Aorta (tissue), 5 donors: ENCODE measurements at places on chromosomes 3 and 15. TPM values are rescaled to one million over a fixed set of nuclear protein-coding genes. Genes with fewer than 3 reads are reported as not detected.

DNA sequence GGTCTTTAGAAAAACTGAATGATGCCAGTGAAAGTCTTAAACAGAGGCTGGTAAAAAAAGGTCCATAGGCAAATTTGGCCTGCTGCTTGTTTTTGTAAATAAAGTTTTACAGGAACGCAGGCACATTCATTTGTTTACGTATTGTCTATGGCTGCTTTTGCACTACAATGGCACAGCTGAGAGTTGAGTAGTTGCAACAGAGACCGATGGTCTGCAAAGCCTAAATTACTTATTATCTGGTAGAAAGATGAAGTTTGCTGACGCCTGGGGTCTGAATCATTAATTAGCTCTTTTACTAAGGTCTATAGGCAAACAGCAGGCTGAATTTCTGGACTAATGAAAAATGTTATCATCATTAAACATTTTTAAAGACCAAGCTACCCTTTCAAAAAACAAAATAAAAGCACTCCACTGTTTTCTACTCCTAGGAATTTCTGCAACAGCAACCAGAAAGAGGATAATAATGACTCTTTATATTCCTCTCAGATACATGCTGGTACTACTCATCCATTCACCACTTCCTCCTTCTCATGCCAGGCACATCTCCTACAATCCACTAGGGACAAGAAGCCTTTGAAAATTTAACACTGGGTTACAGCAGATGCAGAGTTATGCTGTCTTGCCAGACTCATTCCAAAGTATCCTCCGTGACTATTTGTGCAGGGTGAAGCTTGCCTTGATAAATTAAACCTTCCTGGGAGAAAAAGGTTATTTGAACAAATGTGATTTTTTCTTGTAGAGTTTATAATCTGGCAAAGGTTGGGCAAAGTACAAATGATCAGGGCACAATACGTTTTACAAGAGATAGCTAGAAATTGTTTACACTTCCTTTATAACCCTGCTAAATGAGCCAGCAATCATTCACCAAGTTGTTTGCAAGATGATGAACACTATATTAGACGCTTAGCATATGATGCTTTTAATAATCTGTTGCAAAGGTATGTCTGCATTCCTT is 6.0 kb downstream of the GATM start:
- H3K27ac ChIP-seq: no peak overlapping the region
- H3K4me1 ChIP-seq: no peaks in the 10 kb centered on the region
- no peak overlapping the region for H3K4me3 ChIP-seq
- H3K27me3 ChIP-seq: no peaks in the 10 kb centered on the region
- no peak for DNase-seq
- H3K36me3 ChIP-seq: no peaks in the 10 kb centered on the region

DNA sequence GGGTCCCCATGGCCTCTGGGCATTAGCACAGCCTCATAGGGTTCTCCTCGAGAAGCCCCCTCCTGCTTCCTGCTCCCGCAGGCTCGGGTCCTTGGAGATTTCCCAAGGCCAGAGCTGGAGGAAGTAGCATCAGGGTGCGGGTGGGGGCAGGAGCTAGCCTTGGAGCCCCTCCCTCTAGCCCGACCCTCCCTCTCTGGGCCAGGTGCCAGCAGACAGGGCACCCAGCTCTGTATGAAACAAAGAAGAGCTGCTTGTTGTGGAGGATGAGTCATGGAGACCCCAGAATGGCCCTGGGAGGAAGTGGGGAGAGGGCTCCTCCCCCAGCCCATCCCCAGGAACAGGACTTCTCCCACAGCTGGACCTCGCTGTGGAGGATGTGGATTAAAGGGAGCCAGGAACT is 29.2 kb downstream of the EPHB3 start:
- no peaks in the 10 kb centered on the region for H3K4me1 ChIP-seq
- no peak for DNase-seq
- no peaks in the 10 kb centered on the region for H3K36me3 ChIP-seq
- no peaks in the 10 kb centered on the region for H3K27me3 ChIP-seq
- H3K27ac ChIP-seq: no peak overlapping the region
- no peak overlapping the region for H3K4me3 ChIP-seq

Gene TRIM59
- 2.5 TPM for polyA plus RNA-seq

GRCh38 chr3:48798998-48799397 is 48.7 kb downstream of the PRKAR2A start:
- H3K4me3 ChIP-seq: no peak overlapping the region
- no peaks in the 10 kb centered on the region for H3K27me3 ChIP-seq
- DNase-seq: no peak
- no peaks in the 10 kb centered on the region for H3K4me1 ChIP-seq
- no peak overlapping the region for H3K27ac ChIP-seq

DNA sequence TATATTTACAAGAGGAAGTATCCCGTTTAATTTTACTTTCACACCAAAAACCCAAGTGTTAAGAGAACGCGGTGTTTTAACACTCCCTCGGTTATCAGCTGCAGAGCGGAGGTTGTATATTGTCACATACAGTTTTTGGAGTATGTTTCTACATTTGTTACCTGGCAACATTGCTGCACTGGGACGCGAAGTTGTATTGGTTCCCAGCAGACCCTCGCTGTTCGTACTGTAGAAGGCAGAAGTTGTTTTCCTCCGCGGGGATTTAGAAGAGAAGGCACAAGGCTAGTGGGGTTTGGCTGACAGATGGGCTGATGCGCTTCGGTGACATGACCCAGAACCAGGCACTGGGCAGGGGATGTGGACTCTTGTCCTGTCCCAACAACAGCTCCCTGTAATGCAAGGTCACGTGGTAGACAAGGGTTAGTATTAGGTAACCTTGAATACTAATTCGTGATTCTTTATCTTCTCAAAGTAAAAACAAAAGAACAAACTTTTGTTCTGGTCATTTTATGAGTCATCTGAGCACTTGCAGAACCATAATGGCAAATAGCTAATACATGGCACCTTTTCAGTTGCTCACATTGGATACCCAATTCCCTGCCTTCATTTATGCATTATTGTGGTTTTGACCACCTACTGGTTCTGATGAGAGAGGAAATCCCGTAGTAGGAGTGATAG is 230.4 kb upstream of the BHLHE40 start:
- H3K36me3 ChIP-seq: no peaks in the 10 kb centered on the region
- H3K4me1 ChIP-seq: peaks cover 9% of the 10 kb centered on the region
- H3K4me3 ChIP-seq: no peak overlapping the region
- no peaks in the 10 kb centered on the region for H3K27me3 ChIP-seq
- no peak for DNase-seq

Gene DPPA4
- polyA plus RNA-seq: not detected

GRCh38 chr3:195203606-195204005 is 67.4 kb downstream of the XXYLT1 start:
- H3K36me3 ChIP-seq: no peaks in the 10 kb centered on the region
- no peaks in the 10 kb centered on the region for H3K27me3 ChIP-seq
- no peak for DNase-seq
- no peak overlapping the region for H3K4me3 ChIP-seq

Gene CNOT10
- polyA plus RNA-seq: 25.3 TPM

GRCh38 chr15:29472901-29473445 is 203.4 kb upstream of the NSMCE3 start:
- no peak overlapping the region for H3K27ac ChIP-seq
- no peaks in the 10 kb centered on the region for H3K36me3 ChIP-seq
- H3K27me3 ChIP-seq: no peaks in the 10 kb centered on the region

DNA sequence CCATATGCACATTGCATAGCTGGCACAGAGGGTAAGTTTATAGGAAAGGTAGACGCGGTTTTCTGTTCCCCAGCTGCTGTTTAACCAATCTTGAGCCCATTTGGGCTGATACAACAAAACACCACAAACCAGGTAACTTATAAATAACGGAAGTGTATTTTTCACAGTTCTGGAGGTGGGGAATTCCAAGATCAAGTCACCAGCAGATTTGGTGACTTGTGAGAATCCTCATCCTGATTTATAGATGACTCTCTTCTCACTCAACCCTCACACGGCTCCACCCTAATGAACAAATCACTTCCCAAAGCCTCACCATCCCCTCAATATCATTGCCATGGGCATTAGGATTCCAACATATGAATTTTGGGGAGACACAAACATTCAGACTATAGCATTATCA is 694.4 kb upstream of the NR2F2 start:
- H3K4me1 ChIP-seq: no peaks in the 10 kb centered on the region
- DNase-seq: no peak
- H3K4me3 ChIP-seq: no peak overlapping the region

DNA sequence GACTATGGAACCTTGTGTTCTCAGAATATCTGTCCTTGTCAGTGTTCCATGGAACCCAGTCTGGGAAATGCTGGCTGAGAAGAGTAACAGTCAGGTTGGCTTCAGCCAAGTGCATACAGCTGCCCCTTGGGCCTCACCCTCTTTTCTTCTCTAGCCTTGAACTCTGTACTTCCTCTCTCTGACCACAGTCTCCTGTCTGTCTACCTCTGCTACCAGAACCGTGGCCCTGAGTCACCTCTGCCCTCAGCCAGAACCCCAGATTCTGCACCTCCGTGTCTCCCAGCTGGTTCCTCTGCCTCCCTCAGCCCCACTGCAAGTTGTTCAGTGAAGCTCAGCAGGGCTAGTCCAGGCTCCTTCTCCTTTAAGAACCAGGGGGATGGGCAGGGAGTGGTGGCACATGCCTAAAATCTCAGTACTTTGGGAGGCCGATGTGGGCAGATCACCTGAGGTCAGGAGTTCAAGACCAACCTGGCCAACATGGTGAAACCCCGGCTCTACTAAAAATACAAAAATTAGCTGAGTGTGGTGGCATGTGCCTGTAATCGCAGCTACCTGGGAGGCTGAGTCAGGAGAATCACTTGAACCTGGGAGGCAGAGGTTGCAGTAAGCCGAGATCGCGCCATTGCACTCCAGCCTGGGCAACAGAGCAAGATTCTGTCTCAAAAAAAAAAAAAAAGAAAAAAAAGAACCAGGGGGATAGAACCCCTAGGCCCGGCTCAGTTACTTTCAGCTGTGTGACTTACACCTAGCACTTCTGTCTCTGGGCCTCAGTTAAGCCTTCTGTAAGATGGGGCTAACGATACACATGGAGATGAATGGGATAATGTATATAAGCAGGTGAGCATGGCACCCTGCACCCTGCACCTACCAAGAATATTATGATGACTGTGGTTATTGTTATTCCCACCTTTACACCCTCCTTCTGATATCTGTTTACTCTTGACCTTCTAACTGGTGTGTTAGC is 24.3 kb upstream of the TATDN2 start:
- H3K27ac ChIP-seq: peak overlapping the region; percentile 12
- H3K4me3 ChIP-seq: no peak overlapping the region
- no peaks in the 10 kb centered on the region for H3K27me3 ChIP-seq
- DNase-seq: no peak
- H3K4me1 ChIP-seq: no peaks in the 10 kb centered on the region
- H3K36me3 ChIP-seq: no peaks in the 10 kb centered on the region

Gene MORC1
- polyA plus RNA-seq: not detected

- no peak overlapping the region for H3K4me3 ChIP-seq
- H3K27ac ChIP-seq: no peak overlapping the region
- no peaks in the 10 kb centered on the region for H3K36me3 ChIP-seq
- H3K27me3 ChIP-seq: no peaks in the 10 kb centered on the region
- DNase-seq: no peak
Measured at GRCh38 chr15:41367418-41367817, 34.7 kb downstream of the NUSAP1 start.

DNA sequence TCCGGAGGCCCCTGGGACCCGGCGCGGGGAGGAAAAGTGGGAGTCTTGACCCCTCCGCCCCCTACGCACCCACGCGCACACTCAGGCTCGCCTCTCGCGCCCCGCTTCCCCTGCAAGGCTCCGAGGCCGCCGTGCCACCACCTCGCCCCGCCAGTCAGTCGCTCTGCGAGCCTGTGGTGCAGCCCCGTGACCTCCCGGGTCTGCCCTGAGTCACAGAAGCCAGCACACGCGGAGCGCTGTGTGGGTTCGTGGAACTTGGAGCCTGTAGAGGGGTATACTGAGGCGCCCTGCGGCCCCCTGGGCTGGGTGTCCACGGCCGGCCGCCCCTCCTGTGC is 380 bp upstream of the ALS2CL start:
- H3K4me3 ChIP-seq: peak overlapping the region; percentile 62
- DNase-seq: no peak
- no peaks in the 10 kb centered on the region for H3K4me1 ChIP-seq
- H3K27ac ChIP-seq: peak overlapping the region; percentile 5

Gene NXPE3
- 10.1 TPM for polyA plus RNA-seq

DNA sequence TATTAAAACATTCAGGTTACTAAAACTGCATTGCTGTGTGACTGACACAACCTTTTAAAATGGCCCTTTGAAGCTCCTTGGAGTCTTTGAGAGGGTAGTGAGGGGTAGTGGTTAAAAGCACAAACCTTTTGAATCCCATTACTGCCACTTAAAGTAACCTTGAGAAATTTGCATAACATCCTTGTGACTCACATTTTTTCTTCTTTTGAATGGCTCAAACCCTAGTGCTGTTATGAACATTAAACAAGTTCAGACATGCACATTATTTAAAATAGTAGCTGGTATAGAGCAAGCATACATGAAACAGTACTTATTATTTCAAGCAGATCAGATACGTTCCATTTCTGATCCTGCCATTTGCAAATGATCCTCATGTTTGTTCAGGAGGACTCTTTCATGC is 3.7 kb upstream of the CLDN1 start:
- no peak overlapping the region for H3K4me3 ChIP-seq
- DNase-seq: no peak
- H3K27ac ChIP-seq: no peak overlapping the region
- no peaks in the 10 kb centered on the region for H3K4me1 ChIP-seq
- no peaks in the 10 kb centered on the region for H3K36me3 ChIP-seq
- no peaks in the 10 kb centered on the region for H3K27me3 ChIP-seq

Gene ANKUB1
- not detected for polyA plus RNA-seq

Gene DOCK3
- polyA plus RNA-seq: 0.31 TPM

GRCh38 chr3:38573556-38573955 is 75.9 kb downstream of the SCN5A start:
- no peaks in the 10 kb centered on the region for H3K4me1 ChIP-seq
- H3K27me3 ChIP-seq: no peaks in the 10 kb centered on the region
- no peak overlapping the region for H3K4me3 ChIP-seq
- no peak overlapping the region for H3K27ac ChIP-seq

Gene SCAANT1
- polyA plus RNA-seq: not detected

Gene CD96
- polyA plus RNA-seq: 1.6 TPM

GRCh38 chr15:55279746-55280351 is 9.8 kb downstream of the RAB27A start:
- no peaks in the 10 kb centered on the region for H3K27me3 ChIP-seq
- H3K4me3 ChIP-seq: no peak overlapping the region
- no peak overlapping the region for H3K27ac ChIP-seq
- no peak for DNase-seq
- peaks cover 1% of the 10 kb centered on the region for H3K4me1 ChIP-seq

Gene LRRFIP2
- polyA plus RNA-seq: 44.5 TPM

DNA sequence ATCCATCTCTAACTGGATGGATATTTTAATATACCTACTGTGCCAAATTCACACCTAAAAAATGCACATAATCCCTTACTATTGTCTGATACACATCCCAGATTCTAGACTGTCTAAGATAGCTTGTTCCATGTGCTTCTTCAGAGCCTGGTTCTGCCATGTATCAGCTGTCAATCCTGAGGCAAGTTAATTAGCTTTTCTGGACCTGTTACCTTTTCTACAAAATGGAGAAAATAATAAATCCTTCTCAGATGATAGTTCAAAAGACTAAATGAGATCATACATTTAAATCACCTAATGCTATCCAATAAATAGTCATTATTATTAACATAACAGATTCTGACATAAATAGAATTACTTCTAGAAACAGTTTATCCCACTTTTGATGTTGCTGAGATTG is 66.1 kb downstream of the KBTBD12 start:
- H3K36me3 ChIP-seq: no peaks in the 10 kb centered on the region
- H3K27ac ChIP-seq: no peak overlapping the region
- DNase-seq: no peak
- H3K4me1 ChIP-seq: no peaks in the 10 kb centered on the region
- H3K4me3 ChIP-seq: no peak overlapping the region

- no peak overlapping the region for H3K4me3 ChIP-seq
- H3K27ac ChIP-seq: no peak overlapping the region
- no peaks in the 10 kb centered on the region for H3K4me1 ChIP-seq
- no peaks in the 10 kb centered on the region for H3K36me3 ChIP-seq
- H3K27me3 ChIP-seq: no peaks in the 10 kb centered on the region
Measured at GRCh38 chr3:46520531-46520930, 22.8 kb downstream of the RTP3 start.
